Right renal pelvis (tissue), 4 donors: ENCODE measurements at places on chromosomes 11 and 22. TPM values are rescaled to one million over a fixed set of nuclear protein-coding genes. Genes with fewer than 3 reads are reported as not detected.

The FREY1 gene
- not detected for polyA plus RNA-seq

The APOL3 gene
- polyA plus RNA-seq, result 15.0 TPM

DNA sequence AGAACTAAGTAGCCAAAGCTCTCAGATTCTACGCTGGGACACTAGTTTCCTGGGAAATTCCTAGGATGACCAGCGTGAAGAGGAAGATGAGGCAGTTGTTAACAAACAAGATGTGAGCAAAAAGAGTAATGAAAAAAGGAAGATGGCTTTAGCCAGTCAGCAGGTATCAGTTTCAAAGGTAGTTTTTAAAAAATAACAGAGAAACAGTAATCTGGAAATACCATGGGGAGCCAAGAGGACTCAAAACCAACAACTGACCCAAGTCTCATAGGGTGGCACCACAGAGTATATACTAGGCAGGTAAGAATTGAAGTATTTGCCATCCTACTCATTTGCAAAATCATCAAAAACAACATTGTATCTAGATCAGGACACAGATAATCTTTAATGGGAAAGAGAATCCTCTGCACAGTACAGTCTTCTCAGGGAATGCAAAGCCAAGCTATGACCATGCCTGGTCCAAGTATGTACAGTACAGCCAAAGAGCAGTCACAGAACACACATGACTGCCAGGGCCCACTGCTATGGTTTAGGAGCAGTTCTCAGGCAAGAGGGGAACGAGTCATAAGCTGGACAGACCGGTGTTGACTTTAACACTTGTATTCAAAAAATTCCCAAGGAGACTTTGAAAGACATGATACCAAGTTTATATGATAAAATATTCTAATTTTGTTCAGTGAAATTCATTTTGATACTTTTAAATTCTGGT lies 20.6 kb downstream of the MSANTD4 start:
- DNase-seq, result no peak

DNA sequence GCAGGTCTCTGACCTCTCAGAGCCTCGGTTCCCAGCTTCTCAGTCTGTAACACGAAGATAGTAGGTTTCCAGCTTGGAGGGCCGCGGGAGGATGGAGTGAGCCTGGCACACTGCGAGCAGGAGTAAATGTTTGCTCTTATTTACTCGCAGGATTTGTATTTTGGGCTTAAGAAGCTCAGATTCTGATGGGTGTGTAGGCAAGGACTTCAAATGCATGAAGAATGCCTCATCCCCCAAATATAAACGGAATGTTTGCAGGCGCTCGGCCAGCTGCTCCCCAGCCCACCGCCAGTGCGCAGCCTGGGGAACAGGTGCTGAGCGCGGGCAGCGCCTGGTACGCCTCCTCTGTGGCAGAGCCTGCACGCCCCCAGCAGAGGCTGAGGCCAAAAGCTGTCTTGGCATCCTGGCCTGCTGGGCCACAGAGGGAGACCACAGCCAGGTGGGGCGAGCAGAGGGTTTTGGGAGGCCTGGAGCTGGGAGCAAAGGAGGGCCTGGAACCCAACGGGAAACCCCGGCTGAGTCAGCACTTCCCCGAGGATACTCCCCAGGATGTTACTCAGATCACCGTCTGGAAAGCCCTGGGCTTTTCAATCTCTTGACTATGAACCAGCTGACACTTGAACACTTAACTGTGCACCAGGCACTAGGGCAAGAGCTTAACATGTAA lies 9.4 kb downstream of the EHD1 start:
- no peak for DNase-seq

DNA sequence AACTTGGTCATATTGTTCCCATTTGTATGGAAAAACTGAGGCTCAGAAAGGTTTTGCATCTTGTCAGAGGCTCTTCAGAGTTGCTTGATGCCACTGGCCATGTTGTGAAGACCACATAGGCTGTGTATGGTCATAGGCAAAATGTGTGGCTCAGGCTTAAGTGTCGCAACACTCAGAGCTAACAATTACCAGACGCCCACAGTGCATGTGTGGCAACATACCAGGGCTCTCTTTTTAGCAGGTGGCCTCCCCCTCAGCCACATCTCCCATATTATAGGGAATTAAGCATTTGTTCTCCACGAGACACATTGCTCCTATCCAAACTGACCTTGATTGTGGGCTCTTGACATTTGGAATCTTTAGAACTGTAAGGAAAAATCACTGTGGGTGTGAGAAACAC lies 802.5 kb downstream of the DLG2 start:
- DNase-seq, result no peak

DNA sequence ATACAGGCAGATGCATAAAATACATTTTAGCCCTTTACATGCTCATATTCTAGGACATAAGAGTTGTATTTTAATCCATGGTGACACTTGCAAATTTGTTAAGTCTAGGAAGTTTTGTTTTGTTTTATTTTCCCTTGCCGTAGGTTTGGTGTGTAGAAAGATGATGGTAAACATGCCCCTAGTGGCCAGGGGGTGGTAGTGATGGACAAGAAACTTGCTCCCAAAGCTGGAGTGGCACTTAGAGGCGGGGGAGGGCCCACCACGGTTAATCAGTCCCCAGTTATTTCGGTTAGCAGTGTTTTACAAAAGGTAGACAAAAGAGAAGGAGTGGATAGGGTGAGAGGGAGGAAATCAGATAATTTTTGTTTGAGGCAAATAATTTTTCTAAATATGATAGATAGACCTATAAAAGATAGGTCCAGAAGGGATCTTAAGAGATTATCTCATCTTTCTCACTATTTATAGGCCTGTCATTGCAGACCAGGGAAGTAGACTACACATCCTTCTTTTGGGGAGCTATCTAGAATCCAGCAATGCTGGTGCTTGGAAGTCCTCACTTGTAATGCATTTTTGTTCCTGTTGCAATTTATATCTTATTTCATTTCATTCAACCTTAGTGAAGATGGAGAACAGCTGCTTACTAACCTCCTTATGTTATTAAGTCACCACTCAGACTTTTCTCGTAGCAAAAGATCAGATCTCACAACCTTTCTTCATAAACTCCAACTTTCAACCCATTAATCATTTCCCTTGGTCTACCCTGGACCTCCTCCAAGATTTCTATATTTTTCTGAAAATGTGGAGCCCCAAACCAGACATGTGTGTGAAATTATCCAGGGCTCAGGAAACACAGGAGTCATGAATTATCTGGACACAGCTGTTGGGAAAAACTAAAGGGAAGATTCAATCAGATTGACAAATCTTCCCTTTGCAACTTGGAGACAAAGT lies 5.9 kb upstream of the BDNF start:
- DNase-seq, result no peak

DNA sequence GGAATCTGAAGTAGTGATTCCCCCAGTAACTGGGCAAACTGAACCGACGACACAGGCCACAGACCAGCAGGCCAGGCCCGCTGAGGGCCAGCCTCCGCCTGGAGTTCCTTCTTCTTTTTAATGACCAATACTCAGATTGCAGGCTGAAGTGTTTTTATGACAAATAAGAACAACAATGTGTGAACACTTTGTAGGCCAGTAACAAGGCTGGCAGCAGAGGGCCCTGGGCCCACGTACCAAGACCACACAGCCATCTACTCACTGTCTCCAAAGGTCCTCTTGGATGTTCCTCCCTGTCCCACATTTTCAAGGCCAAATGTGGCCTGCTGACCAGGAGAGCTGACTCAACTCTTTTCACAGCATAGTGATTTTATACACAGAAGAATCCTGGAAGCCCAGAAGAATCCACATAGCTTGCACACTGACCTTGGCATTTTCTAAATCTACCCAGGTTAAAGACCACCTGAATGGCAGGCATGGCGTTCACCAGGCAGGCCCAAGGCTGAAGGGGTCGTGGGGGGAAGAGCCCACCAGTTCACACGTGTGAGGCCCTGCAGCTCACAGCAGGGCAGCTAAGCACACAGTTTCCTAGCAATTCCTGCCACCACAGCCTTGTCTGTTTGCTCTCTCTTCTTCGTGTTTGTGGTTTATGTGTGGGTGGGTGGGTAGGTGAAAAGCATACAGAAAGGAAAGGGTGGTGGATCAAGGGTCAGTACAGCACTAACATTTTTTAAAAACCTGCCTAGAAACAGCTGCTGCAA lies 13.3 kb downstream of the SMCO4 start:
- DNase-seq, result no peak

GRCh38 chr22:33409079-33409478 lies 350.9 kb upstream of the SYN3 start:
- DNase-seq, result no peak
